Calu3 (cell line): ENCODE measurements at places on chromosomes 13 and 19.

DNA sequence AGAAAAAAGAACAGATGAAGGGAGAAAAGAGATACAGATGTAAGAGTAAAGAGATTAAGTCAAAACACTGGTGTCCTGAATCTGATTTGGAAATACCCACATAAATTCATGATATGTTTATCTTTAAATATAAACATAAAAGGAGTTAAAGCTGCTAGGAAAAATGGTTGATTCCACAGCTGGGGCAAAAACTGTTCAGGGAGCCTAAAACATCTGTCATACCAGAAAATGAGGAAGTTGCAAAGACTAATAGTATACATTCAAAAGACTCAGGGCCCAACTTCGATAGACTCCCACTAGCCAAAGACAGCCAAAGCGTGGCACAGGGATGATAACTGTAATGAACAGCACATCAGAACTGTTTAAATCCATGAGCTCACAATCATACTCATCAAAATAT, 62.0 kb downstream of the ABCC4 start:
- no peak overlapping the region for H3K27ac ChIP-seq
- peaks cover 12% of the 10 kb centered on the region for H3K4me1 ChIP-seq
- no peaks in the 10 kb centered on the region for H3K36me3 ChIP-seq

DNA sequence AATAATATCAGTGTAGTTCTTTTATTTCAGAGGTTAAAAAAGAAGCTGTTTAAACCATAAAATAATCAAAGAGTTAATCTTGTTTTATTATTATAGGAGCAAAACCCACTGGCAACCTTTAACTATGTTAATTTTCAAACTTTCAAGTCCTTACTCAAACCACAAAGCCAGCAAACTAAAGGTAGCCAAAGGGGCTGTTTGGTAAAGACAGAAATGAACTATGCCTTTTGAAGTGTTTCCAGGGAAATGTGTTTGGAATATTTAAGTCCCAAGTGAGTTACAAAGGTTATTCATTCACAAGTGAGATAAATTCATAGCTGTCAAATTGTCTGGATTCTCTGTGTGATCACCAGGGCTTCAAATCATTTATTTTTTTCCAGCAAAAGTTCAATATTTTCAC, 264.7 kb downstream of the MZT1 start:
- H3K36me3 ChIP-seq: no peaks in the 10 kb centered on the region
- H3K27me3 ChIP-seq: no peaks in the 10 kb centered on the region
- no peak overlapping the region for H3K27ac ChIP-seq
- no peak for DNase-seq
- no peaks in the 10 kb centered on the region for H3K4me1 ChIP-seq

GRCh38 chr13:75416327-75417011, 65.5 kb downstream of the TBC1D4 start:
- H3K27me3 ChIP-seq: no peaks in the 10 kb centered on the region
- peak overlapping the region; percentile 5 for H3K4me3 ChIP-seq
- H3K36me3 ChIP-seq: peaks cover 6% of the 10 kb centered on the region
- peak overlapping the region; percentile 27 for H3K27ac ChIP-seq
- H3K4me1 ChIP-seq: peaks cover 18% of the 10 kb centered on the region

- H3K27ac ChIP-seq: no peak overlapping the region
- H3K4me1 ChIP-seq: peaks cover 31% of the 10 kb centered on the region
- peak; percentile 41 for DNase-seq
Observed at GRCh38 chr13:23753458-23753857, 135.7 kb downstream of the MIPEP start.

DNA sequence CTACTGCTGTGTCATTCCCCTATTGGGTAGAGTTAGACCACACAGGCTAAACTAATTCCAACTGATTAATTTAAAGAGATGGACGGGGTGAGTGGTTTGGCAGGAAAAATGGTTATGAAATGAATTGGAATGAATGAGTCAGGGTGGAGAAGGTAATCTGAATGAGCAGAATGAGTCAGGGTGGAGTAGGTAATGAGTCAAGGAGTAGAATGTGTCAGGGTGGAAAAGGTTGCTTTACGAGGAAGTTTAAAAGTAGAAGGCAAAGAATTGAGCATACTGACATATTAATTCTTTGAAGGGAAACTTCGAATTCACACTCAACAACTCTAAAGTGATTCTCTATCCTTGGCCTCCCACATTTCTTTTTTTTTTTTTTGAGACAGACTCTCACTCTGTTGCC, 12.7 kb upstream of the ZNF121 start:
- H3K4me3 ChIP-seq: peak overlapping the region; percentile 36
- DNase-seq: peak; percentile 17
- H3K27me3 ChIP-seq: no peaks in the 10 kb centered on the region
- H3K36me3 ChIP-seq: peaks cover 18% of the 10 kb centered on the region

- peak overlapping the region; percentile 11 for H3K27ac ChIP-seq
- DNase-seq: peak; percentile 38
- H3K4me1 ChIP-seq: peaks cover 14% of the 10 kb centered on the region
- peaks cover 32% of the 10 kb centered on the region for H3K36me3 ChIP-seq
- H3K4me3 ChIP-seq: peak overlapping the region; percentile 58
Observed at GRCh38 chr19:40614622-40615411, 13.6 kb downstream of the LTBP4 start.

DNA sequence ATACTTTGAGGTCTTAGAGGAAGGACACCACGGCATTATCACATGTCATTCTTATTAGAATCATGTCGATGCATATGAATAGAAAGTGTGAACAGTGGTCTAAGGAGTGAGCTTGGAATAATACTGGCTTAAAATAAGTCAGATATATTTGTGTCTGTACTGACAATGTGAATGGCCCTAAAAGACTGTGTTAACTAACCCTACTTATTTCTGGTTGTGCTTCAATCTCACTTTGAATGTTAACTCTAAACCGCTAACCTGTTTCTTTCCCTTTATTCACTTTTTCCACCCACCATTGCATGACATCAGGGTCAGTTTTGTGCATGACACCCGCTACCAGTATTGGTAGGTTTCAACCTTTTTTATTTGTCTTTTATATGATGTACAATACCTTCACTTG, 69.1 kb upstream of the RAP2A start:
- H3K27me3 ChIP-seq: no peaks in the 10 kb centered on the region
- H3K4me1 ChIP-seq: no peaks in the 10 kb centered on the region
- H3K4me3 ChIP-seq: no peak overlapping the region

DNA sequence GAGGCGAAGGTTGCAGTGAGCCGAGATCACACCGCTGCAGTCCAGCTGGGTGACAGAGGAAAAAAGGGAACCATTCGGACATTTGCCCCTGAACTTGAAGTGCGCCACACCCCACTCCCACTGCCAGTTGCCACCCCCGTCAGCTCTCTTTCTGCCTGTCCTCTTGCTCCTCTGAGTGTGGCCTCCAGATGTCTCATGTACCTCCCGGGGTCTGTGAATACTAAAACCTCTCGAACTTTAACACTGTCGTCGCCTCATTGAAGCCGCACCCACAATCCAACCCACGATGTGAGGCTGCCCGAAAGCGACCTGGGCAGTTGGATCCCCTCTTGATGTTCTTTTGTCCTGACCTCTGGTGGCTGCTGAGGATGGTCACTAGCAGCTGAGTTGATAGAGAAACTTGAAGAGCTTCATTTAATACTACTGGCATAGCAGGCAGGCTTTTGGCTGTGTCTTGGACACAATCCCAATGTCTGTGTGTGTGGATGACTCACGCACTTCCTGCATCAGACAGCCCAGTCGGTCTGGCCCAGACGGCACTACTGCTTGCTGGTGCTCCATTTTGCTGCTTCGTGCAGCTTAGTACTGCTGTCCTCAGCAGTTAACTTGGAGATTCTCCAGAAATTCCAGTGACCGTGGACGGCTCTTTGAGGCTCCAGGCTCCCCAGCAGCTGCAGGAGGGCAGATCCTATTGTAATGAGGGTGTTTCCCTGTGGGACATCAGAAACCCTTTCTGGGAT, 4.2 kb downstream of the FPR3 start:
- DNase-seq: peak; percentile 61
- no peaks in the 10 kb centered on the region for H3K36me3 ChIP-seq
- no peak overlapping the region for H3K4me3 ChIP-seq
- H3K27ac ChIP-seq: no peak overlapping the region
- no peaks in the 10 kb centered on the region for H3K4me1 ChIP-seq

DNA sequence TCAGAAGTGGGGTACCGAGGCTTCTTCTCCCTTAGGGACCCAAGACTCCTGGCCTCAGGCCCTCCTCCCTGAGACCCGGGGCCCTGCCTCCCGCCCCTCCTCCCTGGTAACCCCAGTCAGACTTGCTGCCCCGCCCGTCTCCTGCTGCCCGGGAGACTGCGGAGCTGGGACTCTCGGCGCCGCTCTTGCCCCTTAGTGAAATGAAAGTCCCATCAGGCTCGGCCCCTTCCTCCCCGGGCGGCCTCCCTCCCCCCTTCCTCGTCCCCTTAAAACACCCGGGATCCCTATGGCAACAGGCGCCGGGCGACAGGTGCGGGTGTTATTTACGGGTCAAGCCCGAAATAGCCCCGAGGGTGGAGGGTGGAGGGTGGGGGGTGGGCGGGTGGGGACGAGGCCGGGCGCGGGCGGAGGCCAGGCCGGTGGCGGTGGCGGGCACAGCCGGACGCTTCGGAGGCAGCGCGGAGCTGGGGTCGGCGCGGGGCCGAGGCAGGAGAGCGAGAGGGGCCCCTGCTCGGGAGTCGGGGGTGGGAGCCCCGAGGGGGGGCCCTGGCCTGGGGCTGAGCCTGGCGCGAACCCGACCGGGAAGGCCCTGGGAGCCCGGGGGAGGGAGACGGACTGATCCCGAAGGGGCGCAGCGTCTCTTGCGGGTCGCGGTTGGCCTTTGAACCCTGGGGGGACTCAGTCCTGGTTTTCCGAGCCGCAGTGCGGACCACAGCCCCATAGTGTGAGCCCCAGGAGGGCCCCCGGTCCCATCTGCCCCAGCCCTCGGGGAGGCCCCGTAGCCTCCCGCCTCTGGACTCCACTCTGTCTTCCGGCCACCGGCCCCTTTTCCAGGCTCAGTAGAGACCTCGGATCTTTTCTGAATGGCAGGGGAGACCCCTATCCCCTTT, at the start of gene CACNG6:
TSS of gene CACNG6 (plus strand) at position 414 of the 890 bp plus-strand sequence. CDS start 1,241 bp downstream, outside the sequence.
- H3K27ac ChIP-seq: peak within 1 kb of the TSS; percentile 99
- peak; percentile 94 for DNase-seq
- H3K36me3 ChIP-seq: peaks cover 57% of the 10 kb centered on the region
- no peaks in the 10 kb centered on the region for H3K27me3 ChIP-seq
- H3K4me3 ChIP-seq: peak within 1 kb of the TSS; percentile 76
- peaks cover 41% of the 10 kb centered on the region for H3K4me1 ChIP-seq

- no peak for DNase-seq
- H3K4me1 ChIP-seq: no peaks in the 10 kb centered on the region
- no peak overlapping the region for H3K27ac ChIP-seq
- H3K4me3 ChIP-seq: no peak overlapping the region
- H3K27me3 ChIP-seq: no peaks in the 10 kb centered on the region
Observed at GRCh38 chr19:13666165-13666564, 98.2 kb upstream of the MRI1 start.

GRCh38 chr19:43505941-43506340, 1.4 kb upstream of the PHLDB3 start:
- no peak for DNase-seq
- H3K36me3 ChIP-seq: peaks cover 36% of the 10 kb centered on the region
- no peaks in the 10 kb centered on the region for H3K27me3 ChIP-seq

DNA sequence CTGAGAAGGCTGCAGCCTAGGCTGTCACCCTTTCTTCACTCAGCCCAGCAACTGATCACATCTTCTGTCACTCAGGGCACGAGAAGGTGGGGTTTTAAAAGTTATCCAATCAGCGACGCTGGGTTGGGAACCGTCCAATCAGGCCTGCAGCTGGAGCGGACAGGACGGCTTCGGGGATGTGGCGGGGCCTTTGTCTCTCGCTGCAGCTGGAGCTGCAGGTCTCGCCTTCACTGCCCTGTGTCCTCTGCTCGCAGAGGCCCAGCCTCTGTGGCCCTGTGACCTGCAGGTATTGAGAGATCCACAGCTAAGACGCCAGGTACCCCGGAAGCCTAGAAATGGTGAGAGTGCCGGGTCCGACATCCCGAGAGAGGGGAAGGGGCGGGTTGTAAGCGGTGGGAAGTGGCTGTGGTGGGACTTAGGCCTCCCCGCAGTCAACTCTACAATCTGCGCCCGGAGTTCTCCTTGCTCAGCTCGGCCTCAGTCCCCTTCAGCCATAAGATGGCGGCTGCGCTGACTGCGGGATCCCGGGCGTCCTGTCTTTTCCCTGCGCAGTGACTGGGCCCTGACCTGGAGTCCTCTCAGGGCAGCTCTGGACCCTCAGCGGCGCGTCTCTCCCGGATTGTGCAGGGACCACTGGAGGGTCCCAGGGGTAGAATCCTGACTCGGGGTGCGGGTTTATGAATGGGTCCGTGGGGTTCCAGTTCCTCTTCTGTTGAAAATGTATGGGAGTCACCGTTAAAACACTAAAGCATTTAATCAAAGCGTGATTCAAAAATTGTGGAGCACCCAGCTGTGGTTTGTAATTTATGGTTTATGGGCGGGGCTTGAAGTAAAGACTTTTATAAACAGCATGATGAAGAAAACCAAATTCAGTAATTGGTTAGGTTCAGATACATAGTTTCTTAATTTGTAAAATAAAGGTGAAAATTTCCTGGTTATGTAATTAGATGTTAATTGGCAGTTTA, at the start of gene ZNF714:
TSS of gene ZNF714 (plus strand) at position 193 of the 965 bp plus-strand sequence. CDS start 16,066 bp downstream, outside the sequence.
- H3K36me3 ChIP-seq: peaks cover 14% of the 10 kb centered on the region
- peak within 1 kb of the TSS; percentile 84 for H3K4me3 ChIP-seq
- H3K27ac ChIP-seq: no peak within 1 kb of the TSS
- H3K4me1 ChIP-seq: no peaks in the 10 kb centered on the region

DNA sequence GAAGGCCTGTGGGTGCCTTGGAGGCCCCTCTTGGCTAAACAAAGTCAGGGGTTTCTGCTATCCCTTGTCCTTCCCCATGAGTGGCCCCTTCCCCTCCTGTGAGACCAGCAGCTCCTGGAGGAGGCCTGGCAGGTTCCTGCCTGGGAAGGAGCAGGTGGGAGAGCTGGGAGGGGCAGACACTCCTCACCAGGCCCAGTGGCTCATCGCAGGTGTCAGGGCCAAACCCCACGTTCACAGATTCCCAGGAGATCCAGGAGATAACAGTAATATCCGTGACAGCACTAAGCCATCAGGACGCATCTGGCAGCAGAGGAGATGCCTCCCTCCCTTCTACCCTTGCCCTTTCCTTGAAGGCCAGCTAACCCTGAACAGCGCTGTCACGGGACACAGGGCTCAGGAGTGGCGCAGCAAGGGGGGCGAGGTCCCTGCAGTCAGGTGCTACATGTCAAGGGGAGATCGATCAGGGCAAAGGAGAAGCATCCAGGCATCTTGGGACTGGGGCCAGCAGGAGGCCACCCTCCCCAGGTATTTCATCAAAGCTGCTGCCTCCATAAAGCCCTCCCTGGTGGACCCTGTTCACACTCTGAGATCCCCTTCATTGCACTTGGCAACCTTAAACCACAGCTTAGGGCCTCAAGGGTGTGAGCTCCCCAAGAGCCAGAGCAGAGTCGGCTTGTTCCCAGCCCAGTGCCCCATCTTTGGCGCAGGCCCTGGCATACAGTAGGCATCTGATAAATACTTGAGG, 4.8 kb downstream of the CEBPA start:
- DNase-seq: no peak
- no peak overlapping the region for H3K27ac ChIP-seq
- H3K27me3 ChIP-seq: peaks cover 59% of the 10 kb centered on the region
- H3K36me3 ChIP-seq: peaks cover 11% of the 10 kb centered on the region
- no peak overlapping the region for H3K4me3 ChIP-seq

DNA sequence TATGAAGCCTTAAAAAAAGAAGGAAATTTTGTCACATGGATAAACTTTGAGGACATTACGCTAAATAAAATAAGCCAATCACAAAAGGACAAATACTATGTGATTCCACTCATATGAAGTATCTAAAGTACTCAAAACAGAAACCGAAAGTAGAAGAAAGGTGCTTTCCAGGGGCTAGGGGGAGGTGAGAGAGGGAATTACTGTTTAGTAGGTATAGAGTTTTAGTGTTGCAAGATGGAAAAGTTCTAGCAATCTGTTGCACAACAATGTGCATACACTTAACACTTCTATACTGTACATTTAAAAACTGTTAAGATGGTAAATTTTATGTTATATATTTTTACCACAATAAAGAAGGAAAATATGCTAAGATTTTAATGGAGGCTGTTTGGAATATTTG, 83.0 kb downstream of the POLR1D start:
- no peak overlapping the region for H3K4me3 ChIP-seq
- DNase-seq: no peak
- no peaks in the 10 kb centered on the region for H3K36me3 ChIP-seq
- H3K4me1 ChIP-seq: no peaks in the 10 kb centered on the region
- peaks cover 35% of the 10 kb centered on the region for H3K27me3 ChIP-seq
